Stimulated activated CD4-positive, alpha-beta T cell treated with anti-CD3 and anti-CD28 coated beads, Interleukin-2, amount 100 ng/mL, for 4 hours (primary cell): ENCODE measurements at places on chromosomes 1 and 21.

GRCh38 chr1:196701144-196701543 is 49.3 kb downstream of the CFH start:
- DNase-seq, result no peak

DNA sequence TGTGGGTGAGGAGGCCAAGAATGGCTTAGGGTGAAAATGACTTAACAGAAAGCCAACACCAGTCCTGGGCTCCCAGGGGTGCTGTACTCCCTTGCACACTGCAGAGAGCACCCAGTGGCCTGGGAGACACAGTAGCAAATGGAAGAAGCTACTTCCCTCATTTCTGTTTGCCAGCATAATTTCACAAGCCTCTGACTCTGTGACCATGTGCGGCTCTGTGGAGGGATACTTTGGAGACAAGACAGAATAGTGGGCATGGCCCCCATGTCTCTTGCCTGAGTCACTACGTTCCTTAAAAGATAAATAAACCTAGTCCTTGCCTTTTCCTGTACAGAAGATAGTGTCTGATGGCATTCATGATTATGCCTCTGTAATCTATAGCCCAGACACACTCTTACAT is 38.1 kb downstream of the TRIM62 start:
- DNase-seq, result no peak

DNA sequence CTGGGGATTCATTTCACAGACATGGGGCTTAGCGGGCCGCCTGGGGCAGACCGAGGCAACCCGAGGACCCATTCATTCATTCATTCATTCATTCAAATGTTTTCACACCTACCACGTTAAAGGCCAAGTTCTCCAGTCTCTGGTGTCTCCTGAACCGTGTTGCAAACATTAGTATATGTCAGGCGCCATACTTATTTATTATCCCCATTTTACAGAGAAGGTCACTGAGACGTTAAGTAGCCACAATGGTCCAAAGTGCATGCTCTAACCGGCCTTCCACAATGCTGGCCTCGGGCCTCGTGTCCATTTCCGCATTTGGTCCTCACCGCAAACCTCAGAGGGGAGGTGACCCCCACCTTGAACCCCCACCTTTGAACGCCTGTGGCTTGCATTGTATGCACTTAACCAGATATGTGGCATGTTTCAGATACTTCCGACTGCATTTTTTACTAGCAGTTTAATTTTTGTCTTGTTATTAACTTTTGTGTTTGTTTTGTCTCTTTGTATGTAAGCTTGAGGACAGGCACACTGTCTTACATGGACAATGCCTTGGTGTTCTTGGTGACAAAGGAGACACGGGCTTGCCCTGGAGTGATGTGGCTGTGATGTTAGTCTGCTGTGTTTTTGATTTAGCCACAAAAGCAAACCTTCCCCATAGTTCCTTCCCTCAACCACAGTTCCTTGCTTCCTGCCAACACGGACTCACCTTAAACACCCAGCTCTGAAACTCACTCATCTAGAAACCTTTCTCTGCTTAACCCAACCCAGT is 1.2 kb upstream of the IFFO2 start:
- no peak for DNase-seq

DNA sequence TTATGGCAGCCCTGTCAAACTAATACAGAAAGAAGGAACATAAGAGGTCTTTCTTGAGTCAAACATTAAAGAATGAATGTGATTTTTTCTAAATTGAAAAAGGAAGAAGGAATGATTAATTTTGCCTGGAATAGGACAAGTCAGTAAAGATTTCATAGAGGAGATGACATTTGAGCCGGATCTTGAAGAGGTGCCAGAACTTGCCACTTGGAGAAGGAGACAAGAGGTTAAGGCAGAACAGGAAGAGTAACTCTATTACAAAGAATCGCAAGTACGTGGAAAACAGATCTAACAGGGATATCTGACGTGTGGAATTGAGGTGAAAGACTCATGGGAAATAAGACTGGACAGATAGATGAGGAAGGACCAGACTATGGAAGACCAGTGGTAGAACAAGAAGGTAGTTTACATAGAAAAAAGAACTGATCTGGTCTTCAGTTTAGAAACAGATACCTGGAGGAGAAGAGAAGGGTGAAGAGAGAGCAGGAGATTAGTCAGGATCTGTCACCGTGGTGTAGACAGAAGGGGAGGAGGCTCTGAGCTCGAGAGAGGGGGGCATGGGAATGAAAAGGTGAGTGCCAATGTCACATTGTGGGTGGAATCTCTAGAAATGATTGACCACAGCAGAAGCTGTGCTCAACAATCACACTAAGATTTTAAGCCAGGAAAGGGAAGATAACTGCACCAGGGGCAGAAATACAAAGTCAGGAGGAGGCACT is 32.5 kb downstream of the RHOU start:
- DNase-seq, result no peak

DNA sequence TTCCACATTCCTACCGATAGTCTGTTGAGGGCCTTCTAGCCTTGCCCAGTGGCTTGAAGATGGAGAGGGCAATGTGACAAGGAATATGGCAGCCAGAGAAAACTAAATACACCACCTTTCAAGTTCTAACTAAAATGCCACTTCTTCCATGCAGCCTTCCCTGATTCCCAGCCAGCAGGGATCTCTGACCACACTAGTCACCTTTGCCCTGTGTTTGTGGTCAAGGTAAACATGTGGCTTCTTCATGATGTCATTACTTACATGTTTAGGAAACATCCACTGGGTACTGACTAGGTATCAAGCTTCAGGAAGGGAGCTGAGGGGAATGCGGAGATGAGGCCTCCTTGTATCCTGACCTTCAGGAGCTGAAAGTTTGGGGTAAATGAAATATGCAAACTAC is 21.6 kb downstream of the IFNLR1 start:
- no peak for DNase-seq

GRCh38 chr1:2416403-2416802 is 4.0 kb upstream of the PEX10 start:
- DNase-seq, result no peak

DNA sequence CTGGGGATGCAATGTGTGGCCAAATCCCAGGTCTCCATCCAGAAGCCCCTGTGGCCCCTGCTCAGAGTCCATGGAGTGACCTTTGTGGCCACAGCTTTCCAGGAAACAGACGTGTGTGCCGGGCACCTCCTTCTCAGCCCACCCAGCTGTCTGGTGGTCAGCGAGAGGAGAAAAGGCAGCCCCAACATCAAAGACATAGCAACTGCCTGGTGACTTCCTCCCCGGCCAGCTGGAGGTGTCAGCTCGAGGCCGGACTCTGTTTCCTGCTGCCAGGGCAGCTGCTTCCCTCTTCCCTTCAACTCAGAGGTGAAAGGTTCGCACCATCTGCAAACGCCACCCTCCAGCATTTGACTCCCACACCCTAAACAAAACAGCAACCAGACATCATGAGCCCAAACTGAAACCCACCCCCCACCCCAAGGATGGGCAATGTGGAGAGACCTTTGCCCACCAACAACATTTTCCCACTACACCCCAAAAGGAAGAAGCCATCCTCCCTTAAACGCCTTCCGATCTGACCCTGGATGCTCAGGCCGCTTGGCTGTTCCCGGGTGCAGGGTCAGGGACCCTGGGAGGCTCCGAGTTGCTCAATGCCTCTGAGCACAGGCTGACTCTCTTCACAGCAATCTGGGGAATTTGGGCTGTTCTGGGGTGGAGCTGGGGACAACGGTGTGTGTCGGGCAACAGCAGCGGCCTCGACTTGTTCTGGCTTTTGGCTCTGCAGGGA is 162.3 kb downstream of the PSMG1 start:
- DNase-seq, result no peak

DNA sequence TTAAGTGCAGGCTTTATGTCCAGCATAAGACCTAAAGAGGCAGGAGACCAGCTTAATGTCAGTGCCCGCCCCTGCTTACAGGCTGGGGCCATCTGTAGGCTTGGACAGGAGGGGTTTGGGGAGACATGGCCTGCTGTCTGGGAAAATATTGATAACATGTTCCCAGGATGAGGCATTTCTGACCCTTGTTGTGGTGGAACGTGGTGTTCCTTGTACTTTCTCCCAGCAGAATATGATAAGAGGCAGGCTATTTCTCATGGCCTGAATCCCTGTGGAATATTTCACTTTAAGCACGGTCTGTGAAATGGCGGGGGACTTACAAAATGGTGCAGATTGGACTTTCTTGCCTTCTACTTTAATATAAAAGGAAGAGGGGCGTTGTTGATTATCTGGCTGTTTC is 41.9 kb upstream of the PLA2G5 start:
- no peak for DNase-seq
